ENCODE measurements at places on chromosomes 1 and 21. TPM values are rescaled to one million over a fixed set of nuclear protein-coding genes. Genes with fewer than 3 reads are reported as not detected.

The GBP4 gene
- total RNA-seq = 3.7 TPM

The NFASC gene
- total RNA-seq = 25.9 TPM

The CLCA1 gene
- total RNA-seq = not detected

The SH2D5 gene
- total RNA-seq = 1.6 TPM

The SAMD11 gene
- total RNA-seq = 1.6 TPM

The AKR7A3 gene
- total RNA-seq = 0.36 TPM

The TNFAIP8L2 gene
- total RNA-seq = not detected

The ITLN2 gene
- total RNA-seq = 3.8 TPM

The PDE4B gene
- 2.3 TPM for total RNA-seq

The HRNR gene
- total RNA-seq = not detected

GRCh38 chr1:43440358-43440757 lies 13.4 kb downstream of the HYI start:
- DNase-seq = no peak

- peak; percentile 92 for DNase-seq
Observed at GRCh38 chr1:156203331-156203730, 9.4 kb downstream of the SLC25A44 start.

DNA sequence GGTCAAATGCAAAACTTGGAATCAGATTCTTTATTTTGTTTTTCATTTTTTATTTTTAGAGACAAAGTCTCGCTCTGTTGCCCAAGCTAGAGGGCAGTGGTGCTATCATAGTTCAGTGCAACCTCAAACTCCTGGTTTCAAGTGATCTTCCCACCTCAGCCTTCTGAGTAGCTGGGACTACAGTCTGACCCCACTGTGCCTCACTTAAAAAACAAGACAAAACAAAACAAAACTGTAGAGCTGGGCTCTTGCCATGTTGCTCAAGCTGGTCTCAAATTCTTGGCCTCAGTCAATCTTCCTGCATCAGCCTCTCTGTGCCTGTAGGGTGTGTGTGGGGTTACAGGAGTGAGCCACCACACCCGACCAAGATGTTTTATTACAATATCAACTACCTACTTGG lies 396.0 kb upstream of the USP24 start:
- DNase-seq = peak; percentile 77

- DNase-seq = peak; percentile 79
Observed at GRCh38 chr1:170881268-170882265, 53.8 kb upstream of the MROH9 start.

DNA sequence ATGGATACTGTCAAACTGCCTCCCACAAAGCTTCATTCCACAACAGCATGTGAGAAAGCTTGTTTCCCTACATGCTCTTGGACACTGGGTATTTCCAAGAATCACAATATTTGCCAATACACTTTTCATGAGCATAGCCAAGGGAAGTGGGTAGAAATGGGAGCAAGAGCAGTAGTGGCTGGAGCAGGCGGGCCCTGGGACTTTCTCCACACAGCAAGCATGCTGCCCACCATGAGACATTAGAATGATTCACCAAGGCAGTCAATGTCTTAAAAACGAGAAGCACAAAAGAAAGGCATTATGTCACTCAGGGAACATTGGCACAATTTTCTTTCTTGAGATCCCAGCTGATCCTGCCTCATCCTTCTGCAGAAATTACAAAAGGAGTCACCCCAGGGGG lies 371.6 kb upstream of the RUNX1 start:
- no peak for DNase-seq

- no peak for DNase-seq
Observed at GRCh38 chr1:58047265-58047858, 499.2 kb downstream of the OMA1 start.

DNA sequence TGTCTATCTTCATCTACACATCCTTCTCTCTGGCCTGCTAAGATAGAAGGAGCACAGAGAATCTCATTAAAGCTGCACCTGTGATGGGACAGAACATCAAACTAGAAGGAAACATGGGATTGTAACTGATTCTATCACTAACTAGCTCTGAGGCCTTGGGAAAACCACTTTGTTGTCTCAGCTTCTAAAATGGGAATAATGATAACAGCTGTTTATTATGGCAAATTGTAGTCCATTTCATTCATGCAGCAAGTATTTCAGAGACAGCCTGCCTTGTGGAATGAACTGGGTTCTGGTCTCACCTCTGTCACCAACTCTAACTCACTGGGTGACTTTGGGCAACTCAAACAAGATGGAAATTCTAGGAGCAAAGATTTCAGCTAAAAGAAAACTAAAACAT lies 12.4 kb downstream of the GJA5 start:
- DNase-seq = no peak

DNA sequence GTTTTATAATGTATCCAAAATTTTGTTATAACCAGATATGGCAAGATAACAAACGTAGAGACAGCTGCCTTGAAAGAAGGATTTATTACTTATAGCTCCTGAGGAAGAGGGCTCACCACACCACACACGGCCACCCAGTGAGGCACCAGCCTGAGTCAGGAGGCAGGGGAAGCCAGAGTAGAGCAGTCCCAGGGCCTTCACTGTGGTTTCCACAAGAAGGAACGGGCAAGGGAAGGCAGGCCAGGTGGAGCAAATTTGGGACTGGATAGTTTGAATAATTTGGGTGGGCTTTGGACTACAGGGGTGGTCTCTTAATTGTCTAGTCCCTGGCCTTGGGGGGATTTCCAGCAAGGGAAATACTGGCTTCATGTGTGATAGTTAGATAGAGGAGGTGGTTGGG lies 72.5 kb downstream of the RRAGC start:
- no peak for DNase-seq

DNA sequence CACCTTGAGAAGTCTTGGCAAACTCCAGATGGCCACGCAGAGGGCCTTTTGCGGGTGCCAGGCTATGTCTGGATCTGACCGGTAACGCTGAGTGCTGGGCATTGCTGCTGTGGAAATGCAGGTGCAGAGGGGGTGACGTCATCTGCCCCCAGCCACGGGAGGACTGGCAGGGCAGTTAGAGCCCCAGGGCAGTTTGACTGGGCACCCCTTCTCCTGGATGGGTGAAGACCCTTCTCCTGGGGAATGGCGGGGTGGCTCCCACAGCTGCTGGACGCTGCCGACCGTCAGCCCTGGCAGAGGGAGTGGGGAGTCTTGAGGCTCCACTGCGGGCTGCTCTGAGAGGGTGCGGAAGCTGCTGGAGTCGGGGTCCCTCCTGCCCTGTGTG lies 12.6 kb upstream of the EDN2 start:
- no peak for DNase-seq

- no peak for DNase-seq
Observed at GRCh38 chr1:63777286-63777685, 3.5 kb downstream of the ROR1 start.

- no peak for DNase-seq
Observed at GRCh38 chr21:31351960-31352359, 7.9 kb upstream of the TIAM1 start.

- no peak for DNase-seq
Observed at GRCh38 chr1:2049718-2050431, at the start of gene PRKCZ. Gene PRKCZ, plus strand, starts transcription at chr1:2050411. Its CDS starts 220 bp downstream, at chr1:2050631.

GRCh38 chr1:164337394-164337793 lies 221.6 kb upstream of the PBX1 start:
- DNase-seq = no peak

- peak; percentile 67 for DNase-seq
Observed at GRCh38 chr21:38267991-38268863, 11.4 kb downstream of the KCNJ15 start.

DNA sequence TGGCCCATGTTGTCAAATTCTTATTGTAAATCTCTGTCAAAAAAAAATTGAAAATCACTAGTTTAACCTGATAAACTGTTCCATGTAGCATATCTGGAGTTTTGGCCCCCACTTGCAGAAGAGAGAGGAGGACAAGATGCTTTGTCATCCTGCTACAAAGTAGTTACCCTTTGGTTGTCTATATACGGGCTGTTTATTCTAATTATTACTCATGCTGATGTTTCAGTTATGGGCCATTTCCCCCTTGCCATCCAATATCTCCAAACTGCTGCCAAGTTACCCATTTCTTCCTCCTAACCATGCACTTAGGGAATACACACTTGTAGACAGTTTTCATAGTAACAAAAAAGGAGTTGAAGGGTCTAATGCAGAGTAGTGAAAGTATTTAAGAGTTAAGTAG lies 22.6 kb downstream of the STX12 start:
- no peak for DNase-seq
